DMS53 (cell line): ENCODE measurements at places on chromosomes 2 and 18.

GRCh38 chr18:49495076-49495475 is 8.0 kb upstream of the C18orf32 start:
- no peak for DNase-seq

DNA sequence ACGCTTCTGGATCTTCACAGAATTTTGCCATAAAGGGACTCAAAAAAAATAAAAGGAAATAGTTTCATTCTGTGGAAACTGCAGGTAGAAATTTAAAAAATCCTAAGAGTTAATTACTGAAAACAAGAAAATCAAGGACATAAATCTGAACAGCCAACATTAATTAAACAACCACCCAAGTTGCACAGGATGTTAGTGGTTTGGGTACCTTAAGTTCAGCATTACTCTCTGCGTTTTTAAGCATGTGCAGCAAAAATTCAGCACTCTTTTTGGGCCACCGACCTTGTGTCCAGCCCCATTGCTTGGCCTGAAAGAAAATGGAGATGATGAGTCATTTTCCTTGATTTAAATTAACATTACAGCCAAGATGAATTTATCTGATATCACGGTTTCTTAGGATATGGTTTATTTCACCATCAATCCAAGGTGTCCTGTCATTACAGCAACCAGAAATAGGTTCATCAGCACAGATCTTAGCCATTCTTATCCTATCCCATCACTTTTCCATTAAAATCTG is 3.3 kb upstream of the C18orf32 start:
- DNase-seq, result no peak

DNA sequence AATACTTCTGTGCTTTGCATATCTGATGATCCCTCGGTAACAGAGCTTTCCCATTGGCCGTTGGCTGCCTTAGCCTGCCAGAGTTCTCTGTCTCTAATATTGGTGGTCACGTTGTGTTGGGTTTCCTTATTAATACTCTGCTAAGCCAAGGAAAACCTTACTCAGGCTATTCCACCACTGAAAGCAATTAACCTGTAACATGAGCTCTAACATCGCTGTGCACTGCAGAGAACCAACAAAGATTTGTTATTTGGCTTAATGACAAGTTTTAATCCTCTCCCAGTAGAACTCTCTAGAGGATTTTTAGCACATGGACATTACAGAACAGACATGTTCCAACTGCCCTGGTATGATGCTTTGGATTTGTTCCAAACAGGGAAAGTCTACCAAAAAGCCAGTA is 825.9 kb upstream of the POU3F3 start:
- no peak for DNase-seq

- no peak for DNase-seq
These were observed 71.2 kb upstream of the DOCK10 start for GRCh38 chr2:225113371-225114015.

- DNase-seq, result no peak
These were observed 129.2 kb downstream of the IKZF2 start for GRCh38 chr2:213021971-213022899.
